ENCODE measurements at places on chromosomes 3 and 15. TPM values are rescaled to one million over a fixed set of nuclear protein-coding genes. Genes with fewer than 3 reads are reported as not detected.

- no peak for DNase-seq
These were observed 90.8 kb upstream of the FGF12 start for GRCh38 chr3:192818126-192818525.

DNA sequence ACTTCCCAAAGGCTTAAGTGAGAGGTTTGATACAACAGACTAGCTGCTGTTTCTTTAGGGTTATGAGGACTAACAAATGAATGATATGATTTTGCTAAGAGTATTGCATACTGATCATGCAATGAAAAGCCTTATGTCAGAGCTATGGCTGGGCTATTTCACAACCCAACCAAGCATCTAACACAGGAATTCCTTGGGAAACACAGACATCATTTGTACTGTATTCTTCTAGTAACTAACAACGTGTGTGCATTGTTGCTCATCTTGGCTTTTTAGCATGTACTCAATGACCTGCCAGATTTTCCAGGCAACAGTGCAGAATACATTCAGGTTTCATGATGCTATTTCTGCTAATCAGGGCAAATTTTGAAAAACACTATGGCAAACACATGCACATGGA is 19.3 kb downstream of the PDZRN3 start:
- no peak for DNase-seq

Gene PGBD4
- 1.5 TPM for total RNA-seq

- DNase-seq = no peak
These were observed 563.4 kb upstream of the TGFBR2 start for GRCh38 chr3:30042916-30043555.

- DNase-seq = no peak
These were observed 35.8 kb downstream of the CTNNB1 start for GRCh38 chr3:41234823-41235721.

- DNase-seq = no peak
These were observed 257.8 kb downstream of the CDIN1 start for GRCh38 chr15:36837246-36837645.

- no peak for DNase-seq
These were observed 67.6 kb downstream of the IGF1R start for GRCh38 chr15:98715890-98716443.

Gene PLSCR5
- total RNA-seq = not detected

Gene GUCA1C
- not detected for total RNA-seq

Gene TGM4
- not detected for total RNA-seq

Gene ACAN
- total RNA-seq = 2.2 TPM

- no peak for DNase-seq
These were observed 125.3 kb upstream of the CHRNA7 start for GRCh38 chr15:31905054-31905453.

Gene GOLGA6B
- total RNA-seq = not detected

Measured in glomerular endothelial cell (primary cell).